ENCODE measurements at places on chromosomes 6 and 20.
A peak's percentile ranks its signal among the peaks of the same experiment; 100 is the strongest.

DNA sequence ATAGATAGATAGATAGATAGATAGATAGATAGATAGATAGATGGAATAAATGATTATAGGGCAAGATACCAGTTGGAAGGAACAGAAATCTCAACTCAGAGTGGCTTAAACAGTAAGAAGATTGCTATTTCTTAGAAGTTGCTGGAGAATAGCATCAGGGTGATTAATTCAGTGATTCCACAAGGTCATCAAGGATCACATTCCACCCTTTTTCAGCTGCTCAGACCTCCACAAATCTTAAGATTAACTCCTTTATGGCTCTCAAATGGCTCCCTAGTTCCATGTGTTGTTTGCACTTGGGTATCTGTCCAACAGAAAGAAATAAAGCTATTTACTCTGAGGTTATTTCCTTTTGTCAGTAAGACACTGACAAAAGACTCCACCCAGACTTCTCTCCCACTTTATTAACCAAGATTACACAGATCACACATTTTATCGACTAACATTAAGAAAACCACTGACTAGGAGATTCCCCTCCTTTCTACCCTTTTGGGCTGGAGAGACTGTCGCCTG is 68.3 kb upstream of the KIF16B start:
- DNase-seq: no peak

- no peak for DNase-seq
Measured at GRCh38 chr6:108673602-108674001, 112.9 kb downstream of the FOXO3 start.

GRCh38 chr20:1702328-1702727 is 44.7 kb upstream of the SIRPG start:
- peak; percentile 88 for DNase-seq

DNA sequence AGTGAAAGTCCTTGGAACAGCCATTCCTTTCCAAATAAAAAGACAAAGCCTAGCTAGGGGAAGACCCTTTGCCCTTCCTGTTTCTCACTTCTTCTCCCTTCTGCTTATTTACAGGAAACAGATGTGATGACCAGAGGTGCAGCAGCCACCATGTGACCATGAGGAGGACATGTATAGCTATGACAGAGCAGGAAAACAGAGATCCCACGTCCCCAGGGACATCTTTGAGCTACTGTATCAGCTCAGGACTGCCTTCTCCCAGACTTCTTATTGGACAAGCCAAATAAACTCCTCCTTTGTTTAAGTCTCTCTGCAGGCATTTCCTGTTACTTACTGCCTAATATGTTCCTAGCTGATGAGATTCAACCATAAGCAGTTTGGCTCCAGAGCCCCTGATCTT is 133.1 kb upstream of the MLN start:
- DNase-seq: no peak

DNA sequence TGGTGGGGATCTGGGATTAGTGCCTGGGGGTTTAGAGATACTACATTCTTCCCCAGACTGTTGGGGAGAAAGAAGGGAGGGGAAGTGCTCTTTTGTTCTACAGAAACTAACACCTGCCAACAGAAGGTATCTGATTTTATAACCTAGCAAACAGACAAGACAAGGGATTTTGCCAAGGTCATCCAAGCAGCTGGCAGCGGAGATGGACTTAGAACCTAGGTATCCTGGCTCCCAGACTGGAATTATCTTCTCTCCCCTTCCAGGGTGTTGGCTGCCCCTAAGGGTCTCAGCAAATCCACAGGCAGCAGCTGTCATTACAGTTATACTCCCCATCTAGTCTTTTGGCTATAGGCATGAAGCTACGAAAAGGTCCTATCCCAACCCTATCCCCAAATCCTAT is 8.4 kb downstream of the SDC4 start:
- no peak for DNase-seq

DNA sequence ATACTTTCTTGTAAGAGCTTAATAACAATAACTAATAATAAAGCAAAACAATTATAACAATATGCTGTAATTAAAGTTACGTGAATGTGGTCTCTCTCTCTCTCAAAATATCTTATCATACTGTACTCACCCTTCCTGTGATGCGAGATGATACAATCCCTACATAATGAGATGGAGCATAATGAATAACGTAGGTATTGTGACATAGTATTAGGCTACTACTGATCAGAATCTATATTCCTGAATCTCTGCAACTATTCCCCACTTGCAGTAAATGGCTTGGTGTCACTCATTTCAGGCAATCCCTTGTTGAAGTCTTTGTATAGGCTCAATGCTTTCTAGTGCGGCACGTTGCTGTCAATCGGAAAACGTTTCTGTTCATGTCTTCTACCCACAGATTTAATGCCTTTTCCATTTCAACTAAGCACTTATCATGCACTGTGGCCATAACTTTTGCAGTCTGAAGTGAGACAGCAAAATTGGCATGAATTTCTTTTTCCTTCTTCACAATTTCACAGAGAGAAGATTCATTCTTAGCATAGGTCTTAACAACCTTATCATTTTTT is 32.3 kb downstream of the MOXD1 start:
- DNase-seq: no peak

GRCh38 chr6:42131531-42131930 is 10.9 kb downstream of the C6orf132 start:
- no peak for DNase-seq

GRCh38 chr20:13286607-13287006 is 65.5 kb downstream of the ISM1 start:
- no peak for DNase-seq

GRCh38 chr6:135475292-135475886 is 22.2 kb downstream of the AHI1 start:
- no peak for DNase-seq

GRCh38 chr6:76792394-76792793 is 670.9 kb downstream of the HTR1B start:
- no peak for DNase-seq

- DNase-seq: no peak
Measured at GRCh38 chr20:58523971-58524315, 8.7 kb upstream of the APCDD1L start.

DNA sequence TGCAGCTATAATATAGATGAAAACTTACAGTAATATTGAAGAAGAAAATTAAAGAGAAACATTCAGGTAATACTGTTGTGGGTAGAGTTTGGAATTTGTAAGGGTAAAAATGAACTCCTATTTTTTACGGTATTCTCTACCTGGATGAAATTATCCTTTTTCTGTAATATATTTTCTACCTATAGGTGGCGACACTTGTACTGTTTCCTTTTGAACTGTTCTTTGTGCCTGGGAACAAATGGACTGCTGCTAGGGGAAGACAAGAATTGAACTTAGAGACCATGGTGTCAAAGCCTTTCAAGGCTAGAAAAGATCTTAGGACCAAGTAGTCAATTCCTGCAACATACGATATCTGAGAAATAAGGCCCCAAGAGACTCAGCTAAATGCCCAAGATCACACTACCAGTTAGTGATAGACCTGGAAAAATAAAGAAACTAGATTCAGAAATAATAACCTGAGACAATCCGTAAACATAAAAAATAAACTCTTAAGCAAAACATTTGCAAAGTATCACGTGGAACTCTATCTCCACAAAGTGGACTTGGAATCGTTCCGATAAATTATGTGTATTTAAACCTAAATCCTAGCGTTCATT is 383.8 kb downstream of the TFAP2A start:
- DNase-seq: peak; percentile 65

GRCh38 chr6:3328145-3328544 is 69.4 kb downstream of the PSMG4 start:
- no peak for DNase-seq

GRCh38 chr6:160348223-160349019 is at the start of gene SLC22A3:
TSS of gene SLC22A3 (plus strand) at chr6:160348378. CDS start at chr6:160348420, 42 bp downstream.
- DNase-seq: no peak

DNA sequence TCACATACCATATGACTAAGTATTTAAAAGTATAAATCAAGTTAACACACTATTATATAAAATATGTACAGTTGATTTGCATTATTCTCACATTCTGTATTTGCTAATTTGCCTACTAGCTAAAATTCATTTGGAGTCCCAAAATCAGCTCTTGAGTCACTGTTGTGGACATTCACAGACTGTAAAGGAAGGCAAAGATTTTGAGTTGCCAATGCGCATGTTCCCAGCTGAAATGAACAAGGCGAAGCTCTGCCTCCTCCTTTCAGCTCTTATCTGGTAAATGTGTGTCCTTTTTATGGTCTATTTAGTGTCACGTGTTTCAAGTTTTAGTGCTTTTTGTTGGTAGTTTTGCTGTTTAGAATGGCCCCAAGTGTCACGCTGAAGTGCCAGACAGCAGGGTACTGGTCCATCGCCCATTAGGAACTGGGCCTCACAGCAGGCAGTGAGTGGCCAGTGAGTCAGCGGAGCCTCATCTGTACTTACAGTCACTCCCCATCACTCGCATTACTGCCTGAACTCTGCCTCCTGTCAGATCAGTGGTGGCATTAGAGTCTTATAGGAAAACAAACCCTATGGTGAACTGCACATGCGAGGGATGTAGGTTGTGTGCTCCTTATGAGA is 87.2 kb upstream of the ADTRP start:
- no peak for DNase-seq

GRCh38 chr6:121791396-121792315 is 356.2 kb downstream of the GJA1 start:
- DNase-seq: no peak

- DNase-seq: no peak
Measured at GRCh38 chr20:62581308-62581707, 61.0 kb upstream of the SLCO4A1 start.

DNA sequence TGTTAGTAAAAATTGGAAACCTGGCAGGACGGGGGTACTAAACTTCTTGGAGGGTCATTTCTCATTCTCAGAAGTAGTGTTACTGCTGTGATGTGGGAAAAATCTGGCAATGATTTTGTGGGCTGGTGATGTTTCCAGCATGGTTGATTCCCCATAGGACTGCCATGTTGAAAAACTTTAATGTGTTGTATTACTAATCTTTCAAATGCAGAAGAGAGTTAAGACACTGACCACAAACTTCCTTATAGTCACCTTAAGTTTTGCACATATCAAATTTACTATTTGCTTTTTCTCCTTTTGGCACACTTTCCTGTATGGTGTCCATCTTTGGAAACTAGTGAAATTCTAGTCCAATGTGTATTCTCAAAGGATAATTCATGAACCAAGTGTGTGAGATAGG is 236.2 kb upstream of the TAB2 start:
- DNase-seq: no peak

- no peak for DNase-seq
Measured at GRCh38 chr6:134491477-134491876, 173.6 kb upstream of the SGK1 start.

DNA sequence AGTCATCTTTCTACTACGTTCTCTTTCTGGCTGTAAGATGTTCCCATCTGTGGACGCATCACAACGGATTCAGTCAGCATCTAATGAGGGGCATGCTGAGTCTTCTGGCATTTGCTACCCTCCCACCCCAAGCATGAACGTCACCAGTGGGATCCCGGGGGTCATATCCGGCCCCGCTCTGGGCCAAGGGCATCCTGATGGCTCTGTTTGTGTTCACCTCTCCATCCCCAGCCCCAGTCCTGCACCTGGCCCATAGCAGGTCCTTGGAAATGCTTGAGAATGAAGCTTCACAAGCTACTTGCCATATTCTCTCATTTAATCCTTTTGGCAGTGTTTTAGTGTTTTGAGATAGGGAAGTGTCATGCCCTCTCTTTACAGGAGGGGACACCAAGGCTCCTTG is 14.9 kb downstream of the APCDD1L start:
- no peak for DNase-seq

DNA sequence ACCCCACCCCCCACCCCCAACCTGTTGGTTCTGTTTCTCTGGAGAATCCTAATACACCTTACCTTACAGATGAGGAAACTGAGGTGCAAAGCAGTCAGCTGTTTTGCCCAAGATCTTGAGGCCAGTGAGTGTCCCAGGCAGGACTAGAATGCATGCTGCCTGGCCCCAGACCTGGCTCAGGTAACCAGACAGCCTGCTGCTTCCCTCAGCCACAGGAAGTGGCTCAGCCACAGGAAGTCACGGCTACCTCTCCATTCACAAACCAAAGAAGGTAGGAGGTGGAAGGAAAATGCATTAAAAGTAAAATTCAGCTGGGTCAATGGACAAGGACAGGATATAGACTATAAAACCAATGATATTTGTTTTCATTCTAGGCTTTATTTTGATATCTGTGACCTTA is 517.6 kb downstream of the CD83 start:
- no peak for DNase-seq

GRCh38 chr6:155185544-155185943 is 78.3 kb upstream of the CLDN20 start:
- no peak for DNase-seq

DNA sequence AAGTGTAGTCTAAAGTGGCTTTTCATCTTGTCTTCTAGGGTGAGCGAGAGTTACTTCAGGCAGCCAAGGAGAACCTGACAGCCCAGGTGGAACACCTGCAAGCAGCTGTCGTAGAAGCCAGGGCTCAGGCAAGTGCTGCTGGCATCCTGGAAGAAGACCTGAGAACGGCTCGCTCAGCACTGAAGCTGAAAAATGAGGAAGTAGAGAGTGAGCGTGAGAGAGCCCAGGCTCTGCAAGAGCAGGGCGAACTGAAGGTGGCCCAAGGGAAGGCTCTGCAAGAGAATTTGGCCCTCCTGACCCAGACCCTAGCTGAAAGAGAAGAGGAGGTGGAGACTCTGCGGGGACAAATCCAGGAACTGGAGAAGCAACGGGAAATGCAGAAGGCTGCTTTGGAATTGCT is 27.1 kb downstream of the C20orf173 start:
- DNase-seq: no peak

DNA sequence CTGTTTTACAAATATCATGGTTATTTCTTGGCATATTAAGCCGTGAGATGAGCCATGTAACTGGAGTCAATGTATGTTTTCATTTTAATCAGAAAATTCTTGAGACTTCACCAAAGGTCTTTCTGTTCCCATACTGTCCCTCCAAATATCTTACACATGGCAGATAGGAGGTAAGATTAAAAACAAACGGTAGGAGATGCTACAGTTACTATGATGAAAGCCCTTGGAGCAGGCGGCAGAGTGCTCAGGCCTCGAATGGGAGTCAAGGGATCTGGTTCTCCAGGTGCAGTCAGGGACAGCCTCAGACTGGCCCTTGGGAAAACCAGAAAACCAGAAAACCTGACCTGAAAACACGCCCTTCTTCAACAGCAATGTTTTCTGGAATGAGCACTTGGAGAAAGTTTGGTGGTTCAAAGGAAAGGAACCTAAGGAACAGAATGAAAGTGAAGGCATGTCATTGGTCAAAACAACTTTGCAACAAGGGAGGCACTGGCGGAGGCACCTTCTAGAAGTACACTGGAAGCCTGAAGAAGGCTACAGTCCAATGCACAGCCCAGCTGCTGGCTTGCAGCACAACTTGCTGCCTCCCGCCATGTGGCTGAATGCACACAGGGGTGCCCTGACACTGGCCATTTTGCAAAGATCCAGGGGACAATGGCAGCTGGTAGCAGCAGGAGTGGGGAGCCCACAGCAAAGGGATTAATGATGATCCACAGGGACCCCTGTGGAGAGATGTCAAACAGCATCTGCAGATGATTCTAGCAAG is 17.4 kb upstream of the FOXO3 start:
- DNase-seq: no peak

DNA sequence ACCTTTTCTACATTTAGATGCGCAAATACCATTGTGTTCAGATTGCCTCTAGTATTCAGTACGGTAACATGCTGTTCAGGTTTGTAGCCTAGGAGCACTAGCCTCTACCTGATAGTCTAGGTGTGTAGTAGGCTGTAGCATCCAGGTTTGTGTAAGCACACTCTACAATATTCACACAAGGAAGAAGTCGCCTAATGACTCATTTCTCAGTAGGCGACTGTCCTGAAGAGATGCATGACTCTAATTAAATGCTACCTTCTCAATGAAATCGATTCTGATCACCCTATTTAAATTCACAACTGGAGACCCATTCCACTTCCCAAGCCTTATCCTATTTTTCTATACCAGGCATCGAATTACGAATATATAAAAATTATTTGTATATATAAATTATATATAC is 1.3 kb downstream of the MCUR1 start:
- DNase-seq: no peak
